ENCODE measurements at places on chromosomes 3 and 15.

DNA sequence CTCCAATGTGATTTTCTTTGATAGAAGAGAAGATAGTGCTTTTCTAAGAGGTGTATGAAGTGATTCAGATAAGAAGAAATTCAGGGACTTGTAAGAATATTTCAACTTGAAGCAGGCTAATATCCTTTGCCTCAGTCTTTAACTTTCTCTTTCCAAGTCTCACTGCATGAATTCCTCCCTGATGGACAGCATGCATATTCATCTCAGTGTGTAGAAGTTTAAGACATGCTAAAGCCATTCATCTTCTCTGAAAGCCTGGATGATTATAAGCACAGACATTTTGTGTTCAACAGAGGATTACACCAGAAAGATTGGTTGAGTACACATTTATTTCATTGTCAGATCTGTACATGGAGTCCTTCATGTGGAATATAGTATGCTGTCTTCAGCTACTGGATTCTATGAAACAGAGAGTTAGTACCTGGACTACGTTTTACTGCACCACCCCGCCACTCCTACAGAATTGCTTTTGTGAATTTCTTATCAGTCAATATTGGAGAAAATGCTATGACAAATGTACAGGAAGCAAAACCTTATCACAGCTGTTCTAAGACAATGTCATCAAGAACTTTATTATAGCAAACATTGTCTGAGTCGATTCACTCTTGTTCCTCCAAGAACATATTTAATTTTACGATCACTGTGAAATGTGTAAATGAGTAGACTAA, 1346.1 kb downstream of the OTOL1 start:
- H3K4me3 ChIP-seq = no peak overlapping the region
- no peak overlapping the region for H3K27ac ChIP-seq
- H3K4me1 ChIP-seq = no peaks in the 10 kb centered on the region

- H3K36me3 ChIP-seq = no peaks in the 10 kb centered on the region
- no peaks in the 10 kb centered on the region for H3K4me1 ChIP-seq
- H3K27me3 ChIP-seq = no peaks in the 10 kb centered on the region
Observed at GRCh38 chr3:156975721-156976120, 149.6 kb downstream of the LEKR1 start.

DNA sequence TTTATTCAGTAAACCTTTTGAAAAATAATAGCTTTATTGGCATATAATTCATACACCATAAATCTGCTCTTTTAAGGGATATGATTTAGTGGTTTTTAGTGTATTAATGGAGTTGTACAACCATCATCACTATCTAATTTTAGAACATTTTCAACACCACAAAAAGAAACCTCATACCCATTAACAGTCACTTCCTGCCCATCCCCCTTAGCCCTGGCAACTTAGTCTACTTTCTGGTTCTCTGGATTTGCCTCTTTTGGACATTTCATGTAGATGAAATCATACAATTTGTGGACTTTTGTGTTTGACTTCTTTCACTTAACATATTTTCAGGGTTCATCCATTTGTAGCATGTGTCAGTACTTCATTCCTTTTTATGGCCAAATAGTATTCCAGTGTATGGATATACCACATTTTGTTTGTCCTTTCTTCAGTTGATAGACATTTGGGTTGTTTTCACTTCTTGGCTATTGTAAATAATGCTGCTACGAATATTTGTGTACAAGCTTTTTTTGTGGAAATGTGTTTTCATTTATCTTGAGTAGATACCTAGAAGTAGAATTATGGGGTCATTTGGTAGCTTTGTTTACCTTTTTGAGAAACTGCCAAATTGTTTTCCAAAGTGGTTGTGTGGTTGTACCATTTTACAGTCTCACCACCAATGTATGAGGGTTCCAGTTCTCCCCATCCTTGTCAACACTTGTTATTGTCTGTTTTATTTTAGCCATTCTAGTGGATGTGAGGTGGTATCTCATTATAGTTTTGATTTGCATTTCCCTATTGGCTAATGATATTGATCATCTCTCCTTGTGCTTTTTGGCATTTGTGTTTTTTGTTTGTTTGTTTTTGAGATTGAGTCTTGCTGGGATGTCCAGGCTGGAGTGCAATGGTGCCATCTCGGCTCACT, 45.8 kb downstream of the SMAD3 start:
- no peaks in the 10 kb centered on the region for H3K27me3 ChIP-seq
- no peak overlapping the region for H3K4me3 ChIP-seq
- H3K4me1 ChIP-seq = peaks cover 4% of the 10 kb centered on the region

DNA sequence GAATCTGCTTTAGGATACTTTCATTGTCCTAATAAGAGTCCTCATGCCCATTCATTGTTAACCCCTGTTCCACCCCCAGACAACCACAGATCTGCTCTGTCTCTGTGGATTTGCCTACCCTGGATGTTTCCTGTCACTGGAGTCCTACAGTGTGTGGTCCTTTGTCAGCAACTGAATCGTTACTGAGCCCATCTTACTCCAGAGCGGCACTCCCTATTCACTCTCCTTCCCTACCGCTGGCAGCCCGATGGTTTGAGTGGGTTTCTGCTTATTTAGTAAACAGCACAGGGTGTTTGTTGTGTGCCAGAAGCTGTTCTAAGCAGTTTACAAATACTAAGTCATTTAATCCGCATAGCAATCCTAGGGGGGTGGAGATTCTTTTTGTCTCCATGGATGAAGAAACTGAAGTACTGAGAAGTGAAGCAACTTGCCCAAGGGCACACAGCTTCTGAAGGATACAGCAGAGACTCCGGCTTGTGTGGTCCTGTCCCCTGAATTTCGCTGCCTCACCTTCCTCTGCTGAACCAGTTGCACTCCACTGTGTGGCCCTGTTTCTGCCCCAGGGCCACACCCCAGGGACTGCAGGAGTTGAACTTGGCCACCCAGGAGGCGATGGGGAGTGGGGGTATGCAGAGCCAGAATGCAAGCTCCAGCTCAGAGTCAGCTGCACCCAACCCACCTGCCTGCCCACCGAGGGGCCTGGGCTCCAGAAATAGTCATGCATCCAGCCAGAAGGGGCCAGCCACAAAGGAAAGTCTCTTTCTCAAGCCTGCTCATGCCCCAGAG, 56.5 kb upstream of the SLC6A1 start:
- no peak overlapping the region for H3K4me3 ChIP-seq
- no peak for DNase-seq
- no peaks in the 10 kb centered on the region for H3K36me3 ChIP-seq
- no peaks in the 10 kb centered on the region for H3K27me3 ChIP-seq

DNA sequence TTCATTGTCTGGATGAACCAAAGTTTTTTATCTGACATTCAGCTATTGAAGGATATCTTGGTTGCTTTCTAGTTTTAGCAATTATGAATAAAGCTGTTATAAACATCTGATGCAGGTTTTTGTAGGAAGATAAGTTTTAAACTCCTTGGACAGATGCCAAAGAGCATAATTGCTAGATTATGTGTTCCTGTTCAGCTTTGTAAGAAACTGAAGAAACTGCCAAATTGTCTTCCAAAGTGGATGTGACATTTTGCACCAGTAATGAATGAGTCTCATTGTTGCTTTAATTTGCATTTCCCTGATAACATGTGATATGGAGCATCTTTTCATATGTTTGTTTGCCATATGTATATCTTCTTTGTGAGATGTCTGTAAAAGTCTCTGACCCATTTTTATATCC, 239.9 kb upstream of the TTC14 start:
- H3K4me3 ChIP-seq = no peak overlapping the region
- H3K27ac ChIP-seq = no peak overlapping the region
- H3K27me3 ChIP-seq = no peaks in the 10 kb centered on the region
- no peak for DNase-seq

DNA sequence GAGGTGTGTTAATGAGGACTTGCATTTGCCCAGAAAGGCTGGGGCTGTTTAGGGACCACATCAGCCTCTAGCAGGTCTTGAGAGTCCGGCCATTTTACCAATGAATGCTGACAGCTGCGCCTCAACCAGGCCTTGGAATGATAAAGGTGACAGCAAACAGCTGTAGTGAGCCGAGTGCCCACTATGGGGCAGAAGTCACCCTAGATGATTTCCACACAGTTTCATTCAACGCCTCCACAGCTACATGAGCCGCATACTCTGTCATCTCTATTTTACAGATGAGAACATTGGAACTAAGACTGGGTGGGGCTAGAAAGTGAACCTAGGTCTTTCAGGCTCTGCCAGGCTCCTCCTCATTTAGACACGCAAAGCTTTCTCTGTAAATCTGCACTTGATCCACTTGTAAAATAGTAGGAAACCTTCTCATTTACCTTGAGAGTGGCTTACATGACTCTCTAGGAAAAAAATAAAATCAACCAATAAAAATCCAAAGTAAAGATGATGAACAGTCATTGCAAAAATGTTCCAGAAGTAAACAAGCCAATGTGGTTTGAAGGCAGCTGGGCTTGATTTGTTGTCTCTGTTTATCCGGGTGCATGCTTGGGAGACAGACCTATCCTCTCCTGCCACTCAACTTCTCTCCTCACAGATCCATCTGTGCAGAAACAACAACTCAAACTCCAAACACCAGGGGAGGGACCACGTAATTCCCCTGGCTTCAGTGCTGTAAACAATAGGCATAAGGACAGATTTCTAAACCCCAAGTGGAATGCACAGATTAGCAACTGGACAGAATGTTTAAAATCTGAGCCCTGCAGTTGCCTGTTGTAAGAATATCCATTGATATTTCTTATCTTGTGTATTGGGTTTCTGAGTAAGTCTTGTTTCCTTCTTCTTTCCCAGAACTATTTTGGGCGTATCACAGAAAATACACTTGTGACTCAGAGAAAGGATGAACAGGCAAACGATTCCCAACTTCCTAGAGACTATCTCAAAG, 31.5 kb upstream of the LDHAL6B start:
- H3K36me3 ChIP-seq = peaks cover 7% of the 10 kb centered on the region
- no peaks in the 10 kb centered on the region for H3K27me3 ChIP-seq
- DNase-seq = peak; percentile 82

GRCh38 chr3:197125636-197126035, 96.0 kb upstream of the MELTF start:
- H3K27me3 ChIP-seq = no peaks in the 10 kb centered on the region
- no peaks in the 10 kb centered on the region for H3K36me3 ChIP-seq
- no peak overlapping the region for H3K4me3 ChIP-seq

- no peaks in the 10 kb centered on the region for H3K27me3 ChIP-seq
- peaks cover 12% of the 10 kb centered on the region for H3K4me1 ChIP-seq
- H3K36me3 ChIP-seq = no peaks in the 10 kb centered on the region
- no peak overlapping the region for H3K27ac ChIP-seq
Observed at GRCh38 chr3:12049675-12050074, 45.5 kb downstream of the SYN2 start.

DNA sequence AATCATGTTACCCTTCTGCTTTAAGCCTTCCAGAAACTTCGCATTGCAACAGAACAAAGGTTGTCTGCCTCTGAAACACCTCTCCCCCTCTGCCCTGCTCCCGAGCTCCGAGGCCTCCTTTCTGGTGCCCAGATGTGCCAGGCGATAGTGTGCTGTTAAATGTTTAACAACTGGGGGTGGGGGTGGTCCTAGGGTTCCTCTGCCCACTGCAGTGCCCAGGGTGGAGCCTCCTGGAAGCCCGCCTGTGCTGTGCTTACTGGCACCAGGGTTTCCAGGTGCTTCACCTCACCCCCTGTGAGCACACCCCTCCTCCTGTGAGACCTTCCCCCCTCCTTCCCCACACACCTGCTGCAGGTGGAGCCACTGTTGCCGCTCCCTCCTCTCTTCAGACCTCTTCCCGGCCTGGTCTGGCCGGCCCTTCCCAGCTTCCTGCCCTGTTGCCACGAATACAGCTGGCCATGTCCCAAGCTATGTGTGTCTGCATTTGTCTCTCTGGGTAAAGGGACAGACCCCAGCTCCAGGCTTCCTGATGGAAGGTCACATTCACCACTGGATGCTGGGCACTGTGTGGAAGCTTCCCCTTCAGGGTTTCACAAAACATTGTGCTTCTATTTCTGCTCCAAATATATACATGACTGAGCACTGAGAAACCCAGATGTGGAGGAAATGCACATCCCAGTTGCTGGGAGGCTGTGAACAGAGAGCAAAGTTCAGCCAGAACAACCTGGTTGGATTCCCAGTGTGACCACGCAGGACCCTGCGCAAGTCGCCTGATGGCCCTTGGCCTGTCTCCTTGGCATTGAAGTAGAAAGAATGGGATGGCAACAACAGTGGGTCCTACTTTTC, 37.2 kb downstream of the MGLL start:
- no peak overlapping the region for H3K4me3 ChIP-seq
- H3K4me1 ChIP-seq = no peaks in the 10 kb centered on the region
- H3K27me3 ChIP-seq = no peaks in the 10 kb centered on the region
- H3K36me3 ChIP-seq = no peaks in the 10 kb centered on the region
- no peak for DNase-seq

DNA sequence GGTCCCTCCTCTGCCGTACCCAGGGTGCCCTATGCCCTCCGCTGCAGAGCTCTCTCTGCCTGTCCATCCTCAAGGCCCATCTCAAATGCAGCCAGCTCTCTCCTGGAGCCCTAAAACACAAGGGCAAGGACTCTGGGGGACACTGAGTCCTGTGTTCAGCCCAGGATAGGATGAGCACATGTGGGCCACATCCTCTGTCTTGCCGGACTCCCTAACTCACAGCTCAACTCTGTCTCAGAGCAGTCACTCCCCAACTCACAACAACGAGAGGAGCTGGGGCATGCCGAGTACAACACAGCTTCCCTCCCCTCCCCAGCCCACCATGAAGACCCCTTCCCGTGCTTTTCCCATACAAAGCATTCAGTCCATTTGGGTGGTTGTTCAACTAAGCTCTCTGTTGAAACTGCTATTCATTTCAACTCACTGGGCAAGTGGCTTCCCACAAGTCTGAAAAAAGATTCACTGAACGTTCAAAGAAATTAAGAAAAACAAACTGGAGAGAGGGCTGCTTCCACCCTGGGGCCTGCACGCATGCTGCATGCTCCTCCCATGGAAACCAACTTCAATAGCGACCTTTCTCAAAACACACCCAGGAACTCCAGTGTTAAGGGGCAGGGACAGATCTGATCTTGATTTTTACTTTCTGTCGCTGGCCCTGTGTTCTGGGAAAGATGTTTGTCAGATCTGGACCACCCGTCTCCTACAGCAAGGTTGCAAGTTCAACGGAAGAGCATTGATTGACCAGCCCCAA, 124.3 kb upstream of the IGF1R start:
- H3K4me3 ChIP-seq = no peak overlapping the region
- H3K4me1 ChIP-seq = peaks cover 14% of the 10 kb centered on the region
- DNase-seq = no peak
- H3K27ac ChIP-seq = no peak overlapping the region
- H3K36me3 ChIP-seq = no peaks in the 10 kb centered on the region

- no peaks in the 10 kb centered on the region for H3K4me1 ChIP-seq
- H3K27ac ChIP-seq = no peak overlapping the region
- H3K4me3 ChIP-seq = no peak overlapping the region
- no peak for DNase-seq
- H3K36me3 ChIP-seq = peaks cover 58% of the 10 kb centered on the region
Observed at GRCh38 chr3:53226841-53227407, 28.9 kb downstream of the TKT start.

GRCh38 chr3:89303701-89304100, 196.3 kb downstream of the EPHA3 start:
- H3K4me1 ChIP-seq = no peaks in the 10 kb centered on the region
- no peaks in the 10 kb centered on the region for H3K36me3 ChIP-seq
- H3K27me3 ChIP-seq = no peaks in the 10 kb centered on the region

DNA sequence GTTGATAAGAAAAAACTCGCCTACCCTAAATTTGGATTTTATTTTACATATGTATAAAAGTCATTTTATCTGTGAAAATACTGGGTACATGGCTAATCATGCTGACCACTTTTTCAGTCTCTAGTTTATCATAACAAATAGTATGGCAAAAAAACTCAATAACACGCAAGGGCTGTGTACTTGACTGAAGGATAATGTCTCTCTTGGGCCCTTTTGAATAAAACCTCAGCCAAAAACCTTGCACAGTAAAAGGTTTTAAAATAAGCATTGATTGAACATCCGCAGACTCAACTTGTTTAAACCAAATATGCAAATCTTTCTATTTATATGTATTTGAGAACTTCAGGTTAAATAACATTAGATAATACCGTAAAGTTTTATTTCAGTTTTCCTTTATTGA, 285.3 kb downstream of the CADM2 start:
- H3K4me3 ChIP-seq = no peak overlapping the region
- no peaks in the 10 kb centered on the region for H3K4me1 ChIP-seq
- no peaks in the 10 kb centered on the region for H3K27me3 ChIP-seq
- DNase-seq = no peak

Measured in GM23338 (cell line).